ENCODE measurements at places on chromosomes 2 and 18.

DNA sequence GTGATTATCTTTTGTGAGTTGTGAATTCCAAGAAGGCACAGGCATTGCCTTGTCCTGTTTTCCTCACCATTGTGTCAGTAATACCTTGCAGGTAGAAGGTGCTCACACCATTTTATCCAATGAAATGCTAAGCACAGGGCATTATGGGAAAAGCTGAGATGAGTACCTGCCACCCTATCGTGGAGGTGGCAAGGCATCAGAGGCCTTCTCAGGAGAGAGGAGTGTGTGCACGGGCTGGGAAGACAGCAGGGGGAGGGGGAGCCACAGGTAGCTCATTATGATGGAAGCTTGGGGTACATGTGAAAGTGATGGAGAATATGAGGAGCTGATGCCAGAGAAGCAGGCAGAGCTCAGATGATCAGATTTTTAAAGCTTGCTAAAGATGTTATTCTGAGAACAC lies 69.5 kb downstream of the ASAP2 start:
- no peak for DNase-seq

- no peak for DNase-seq
These were observed 54.3 kb downstream of the NOL10 start for GRCh38 chr2:10635430-10635829.

GRCh38 chr18:63850020-63850419 lies 37.5 kb upstream of the SERPINB2 start:
- no peak for DNase-seq

DNA sequence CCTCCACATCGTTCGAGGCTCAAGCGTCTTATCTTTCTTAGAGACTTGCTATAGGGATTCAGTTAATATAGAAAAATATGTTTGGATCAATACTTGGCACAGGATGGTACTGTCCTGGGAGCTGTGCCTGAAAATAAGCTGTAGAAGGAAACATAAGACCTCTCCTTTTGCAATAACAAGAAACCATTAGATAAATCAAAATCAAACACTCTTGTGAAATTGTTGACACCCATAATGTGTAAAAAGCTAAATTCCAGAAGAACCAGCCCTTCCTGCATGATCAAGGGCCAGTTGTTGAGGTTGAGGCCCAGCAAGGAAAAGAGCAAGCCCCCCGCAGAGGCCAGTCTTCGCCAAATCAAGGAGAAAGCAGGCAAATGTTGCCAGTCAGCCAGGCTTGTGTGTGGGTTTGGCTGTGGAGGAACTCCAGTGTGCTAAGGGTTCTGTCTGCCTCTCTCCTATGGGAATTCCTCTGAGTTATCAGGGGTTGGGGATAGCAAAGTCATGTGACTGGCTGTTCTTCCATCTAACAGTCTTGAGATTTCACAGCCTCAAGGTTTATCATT lies 185.7 kb downstream of the ACKR3 start:
- no peak for DNase-seq

DNA sequence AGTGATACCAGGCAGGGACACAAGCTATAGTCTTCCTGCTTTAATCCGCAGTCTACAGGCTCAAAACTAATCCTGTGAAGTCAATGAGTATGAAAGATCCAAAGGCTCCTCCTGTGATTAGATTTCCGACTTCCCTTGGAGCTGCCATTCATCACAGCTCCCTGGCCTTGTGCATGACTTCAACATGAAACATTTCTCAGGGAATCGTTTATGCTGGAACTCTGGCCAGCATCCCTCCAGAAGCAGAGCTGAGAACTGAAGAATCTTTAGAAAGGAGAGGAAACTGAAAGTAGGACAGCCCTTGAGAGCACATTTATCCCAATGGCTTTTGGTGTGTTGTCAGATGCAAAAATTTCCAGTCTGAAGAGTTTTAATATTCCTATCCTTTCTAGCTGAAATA lies 84.3 kb upstream of the SESTD1 start:
- no peak for DNase-seq

DNA sequence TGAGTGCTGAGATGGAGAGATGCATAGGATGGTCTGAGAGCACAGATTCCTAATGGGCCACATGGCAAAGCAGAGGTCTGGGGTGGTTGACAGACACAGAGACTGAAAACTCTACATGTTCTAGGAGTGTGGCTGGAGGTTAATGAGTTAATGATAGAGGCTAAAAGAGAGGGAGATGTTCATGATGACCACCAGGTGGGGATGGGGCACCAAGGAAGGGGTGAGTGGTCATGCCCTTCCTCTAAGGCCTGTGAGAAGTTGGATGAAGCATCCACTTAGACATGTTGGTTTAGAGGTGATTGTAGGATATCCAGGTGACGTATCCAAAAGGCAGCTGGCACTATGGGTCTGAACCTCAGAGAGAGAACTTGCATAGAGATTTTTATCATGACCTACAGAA lies 102.1 kb downstream of the LRP2 start:
- DNase-seq, result no peak

DNA sequence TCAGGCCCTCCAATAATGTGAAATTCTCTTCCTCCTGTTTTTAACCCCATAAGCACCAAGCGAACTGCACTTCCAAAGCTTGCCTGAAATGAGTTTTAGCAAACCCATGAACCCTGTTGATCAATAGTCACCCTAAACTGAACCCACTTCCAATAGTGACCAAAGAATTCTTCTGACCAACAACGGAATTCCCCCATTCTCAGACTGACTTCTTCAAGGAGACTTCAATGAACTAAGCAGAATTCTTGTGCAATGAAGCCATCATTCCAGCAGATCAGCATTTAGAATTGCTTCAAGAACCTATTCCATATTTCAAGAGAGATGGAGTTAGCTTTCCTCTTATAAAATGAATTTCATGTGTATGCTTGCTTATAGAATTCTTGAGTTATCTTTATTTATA lies 176.9 kb upstream of the FN1 start:
- DNase-seq, result no peak

- DNase-seq, result no peak
These were observed 5.2 kb upstream of the FHL2 start for GRCh38 chr2:105403783-105404698.

GRCh38 chr2:97707362-97708047 lies 5.9 kb upstream of the ZAP70 start:
- DNase-seq, result no peak

- DNase-seq, result no peak
These were observed 127.0 kb upstream of the BCL2L11 start for GRCh38 chr2:110993557-110994231.

DNA sequence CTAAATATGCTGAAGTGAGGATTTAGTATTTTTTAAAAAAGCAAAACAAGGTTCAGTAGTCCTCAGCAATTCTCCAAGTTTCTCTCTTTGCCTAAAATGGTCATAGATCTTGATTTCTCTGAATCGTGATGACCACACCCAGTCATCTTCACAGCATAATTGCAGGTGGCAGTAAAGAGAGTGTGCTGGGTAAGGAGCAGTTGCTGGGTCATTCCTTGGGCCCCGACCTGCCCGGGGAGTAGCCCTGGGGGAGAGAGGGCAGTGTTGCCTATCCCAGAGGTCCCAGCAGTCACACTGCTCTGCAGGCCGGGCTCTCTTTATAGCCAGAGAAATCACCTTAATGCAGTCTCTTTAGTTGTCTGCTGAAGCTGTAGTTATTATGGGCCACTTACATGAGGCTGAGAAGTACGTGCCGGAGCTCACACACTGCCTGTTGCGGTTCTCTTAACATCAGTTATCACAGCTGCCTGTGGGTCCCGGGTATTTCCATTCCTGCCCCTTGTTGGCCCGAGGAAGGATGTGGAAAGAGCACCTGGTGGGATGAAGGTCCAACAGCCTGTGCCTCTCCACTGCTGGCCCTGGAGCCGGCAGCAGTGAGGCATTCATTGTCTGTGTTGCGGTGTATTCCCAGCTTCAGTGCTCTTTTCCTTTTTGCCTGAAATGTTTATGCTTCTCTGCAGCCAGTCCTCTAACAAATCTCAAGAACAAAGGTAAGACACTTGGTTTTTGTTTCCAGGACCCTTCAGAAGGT lies 230.1 kb downstream of the ALPK2 start:
- DNase-seq, result no peak

- no peak for DNase-seq
These were observed 6.2 kb downstream of the STK39 start for GRCh38 chr2:168241208-168241607.

DNA sequence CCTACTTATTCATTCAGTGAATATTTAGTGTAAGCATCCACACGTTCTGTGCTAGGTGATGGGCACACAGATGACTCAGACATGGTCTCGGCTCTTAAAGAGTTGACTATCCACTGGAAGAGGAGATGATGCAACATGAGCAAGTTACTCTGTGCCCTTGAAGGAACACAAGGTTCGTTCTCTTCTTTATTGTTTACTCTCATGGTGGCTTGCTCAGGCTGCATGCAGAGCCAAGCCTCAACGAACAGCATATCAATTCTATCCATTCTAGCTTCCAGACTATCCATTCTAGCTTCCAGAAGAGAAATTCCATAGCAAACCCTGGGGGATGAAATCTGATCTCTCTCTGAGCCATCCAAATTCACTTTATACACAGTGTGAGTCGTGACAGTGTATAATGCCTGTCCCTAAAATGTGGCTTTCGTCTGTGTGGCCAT lies 68.1 kb upstream of the CTAGE1 start:
- no peak for DNase-seq

DNA sequence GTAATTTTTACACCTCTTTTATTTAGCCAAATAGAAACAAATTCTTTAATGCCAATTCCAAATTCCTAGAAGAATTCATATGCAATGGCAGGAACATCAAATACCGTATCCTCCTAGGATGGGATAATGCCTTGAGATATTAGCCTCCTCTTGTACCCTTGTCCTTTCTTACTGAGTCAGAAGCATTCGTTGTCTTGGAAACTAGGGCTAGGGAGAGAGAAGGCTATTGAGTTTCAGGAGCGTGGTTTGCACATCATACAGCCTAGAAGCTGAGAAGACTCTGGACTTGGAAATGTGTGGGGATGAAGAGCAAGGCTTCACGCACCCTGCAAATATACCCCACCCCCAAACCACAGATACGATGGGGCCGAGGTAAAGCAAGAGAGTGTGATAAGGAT lies 300.7 kb downstream of the SP3 start:
- no peak for DNase-seq

Measured in stimulated activated CD4-positive, alpha-beta T cell treated with anti-CD3 and anti-CD28 coated beads, TNF-alpha, amount 100 ng/mL, for 24 hours (primary cell).